ENCODE measurements at places on chromosomes 7 and 10.

DNA sequence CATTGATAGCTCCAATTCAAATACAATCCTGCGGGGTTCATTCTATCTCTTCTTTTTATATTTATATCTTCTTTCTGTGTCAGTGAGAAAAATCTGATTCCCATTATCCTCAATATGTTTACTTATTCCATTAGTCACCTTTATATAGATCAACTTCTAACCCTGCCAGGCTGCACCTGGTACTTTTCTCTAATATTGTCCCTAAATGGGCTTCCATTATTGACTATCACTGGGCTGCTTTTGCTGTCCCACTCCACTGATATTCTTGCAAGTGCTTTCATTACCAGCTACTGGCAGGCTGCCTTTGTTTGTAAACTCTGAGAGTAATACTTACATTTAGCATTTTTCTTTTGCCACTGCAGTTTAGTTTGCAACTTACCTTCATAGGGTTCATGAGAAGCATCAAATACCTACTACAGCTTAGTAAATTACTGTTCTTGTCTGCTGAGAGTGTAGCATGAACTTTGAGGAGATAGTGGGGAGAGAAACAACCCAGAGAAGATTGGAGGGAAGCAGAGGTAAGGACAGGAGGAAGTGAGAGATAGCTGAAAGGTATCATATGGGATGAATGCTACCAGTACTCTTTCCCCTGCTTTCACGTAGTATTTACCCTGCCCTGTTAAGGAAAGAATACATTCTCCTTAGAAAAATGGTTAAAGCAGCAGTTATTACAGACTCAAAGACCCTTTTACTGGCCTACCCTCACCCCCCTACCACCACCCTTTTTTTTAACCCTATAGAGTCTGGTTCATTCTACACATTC, 119.1 kb downstream of the PHTF2 start:
- no peak for DNase-seq

DNA sequence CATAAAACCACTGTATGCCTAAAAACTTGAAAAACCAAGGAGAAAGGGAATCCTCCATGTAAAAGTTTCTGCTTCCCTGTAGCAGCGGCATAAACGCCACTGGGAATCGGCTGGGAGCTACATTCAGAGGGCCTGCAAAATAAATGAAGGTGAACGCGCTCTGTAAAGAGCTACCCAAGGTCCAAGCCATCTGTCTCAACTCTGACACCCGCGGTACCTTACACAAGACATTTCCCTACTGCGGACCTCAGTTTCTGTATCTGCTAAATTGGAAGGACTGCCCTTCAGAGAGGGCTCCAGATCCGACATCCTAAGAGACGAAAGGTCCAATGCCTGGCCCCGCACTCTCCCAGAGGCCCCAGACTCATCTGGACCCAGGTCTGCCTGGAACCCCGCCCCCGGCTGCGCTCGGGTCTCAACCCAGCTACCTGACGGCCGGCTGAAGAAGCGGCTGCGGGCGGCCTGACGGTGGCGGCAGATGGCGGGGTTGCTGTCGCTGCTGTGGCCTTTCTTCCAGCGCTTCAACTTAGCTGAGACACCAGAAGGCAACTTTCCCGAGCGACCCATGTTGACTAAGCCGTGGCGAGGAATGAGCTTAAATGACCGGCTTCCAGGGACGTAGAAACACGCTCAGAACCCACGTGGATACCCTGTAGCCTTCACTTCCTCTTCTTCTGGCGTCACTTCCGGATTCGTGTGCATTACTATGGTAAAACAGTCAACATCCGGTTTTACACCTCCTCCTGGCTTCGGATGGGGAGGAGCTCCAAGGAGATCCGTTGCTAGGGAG, at the start of gene RRP12:
RRP12 (minus strand) TSS at position 676 of the 790 bp plus-strand sequence; CDS start at position 567, 109 bp downstream.
- DNase-seq, result peak; percentile 75

GRCh38 chr10:121690970-121691369, 92.7 kb upstream of the FGFR2 start:
- DNase-seq, result no peak

- peak; percentile 57 for DNase-seq
These were observed 202.2 kb downstream of the PHF14 start for GRCh38 chr7:11175887-11176286.

GRCh38 chr10:101879456-101880231, 36.0 kb upstream of the KCNIP2 start:
- DNase-seq, result no peak

DNA sequence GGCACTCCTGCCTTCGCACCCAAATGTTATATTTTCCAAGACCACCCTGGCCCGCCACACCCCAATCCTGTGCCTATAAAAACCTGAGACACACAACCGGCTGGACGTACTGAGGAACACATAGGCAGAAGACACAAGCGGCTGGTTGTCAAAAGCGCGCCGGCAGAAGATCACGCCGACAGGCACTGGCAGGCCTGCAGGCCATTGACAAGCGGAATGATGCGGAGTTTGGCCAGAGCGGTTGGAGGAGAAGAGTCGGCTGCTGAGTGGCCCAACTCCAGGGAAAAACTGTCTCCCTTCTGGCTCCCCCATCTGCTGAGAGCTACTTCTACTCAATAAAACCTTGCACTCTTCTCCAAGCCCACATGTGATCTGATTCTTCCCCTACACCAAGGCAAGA, 39.7 kb upstream of the SAMD8 start:
- no peak for DNase-seq

DNA sequence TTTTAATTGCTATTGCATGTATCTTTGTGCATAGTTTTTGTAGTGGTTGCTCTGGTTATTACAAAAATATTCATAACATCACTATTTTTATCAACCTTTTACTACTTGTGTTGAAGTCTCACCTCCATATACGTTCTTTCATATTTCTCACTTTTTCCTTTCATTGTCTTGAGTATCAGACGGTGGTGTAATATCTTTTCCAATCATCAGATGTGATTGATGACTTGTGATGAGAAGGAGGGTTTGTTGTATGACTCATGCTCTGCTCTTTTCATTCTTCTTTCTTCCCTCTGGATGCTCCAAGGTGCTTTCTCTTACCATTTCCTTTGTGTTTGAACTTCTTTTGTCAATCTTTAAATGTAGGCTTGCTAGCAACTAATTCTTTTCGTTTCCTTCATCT, 310.2 kb downstream of the TNS3 start:
- DNase-seq, result no peak

DNA sequence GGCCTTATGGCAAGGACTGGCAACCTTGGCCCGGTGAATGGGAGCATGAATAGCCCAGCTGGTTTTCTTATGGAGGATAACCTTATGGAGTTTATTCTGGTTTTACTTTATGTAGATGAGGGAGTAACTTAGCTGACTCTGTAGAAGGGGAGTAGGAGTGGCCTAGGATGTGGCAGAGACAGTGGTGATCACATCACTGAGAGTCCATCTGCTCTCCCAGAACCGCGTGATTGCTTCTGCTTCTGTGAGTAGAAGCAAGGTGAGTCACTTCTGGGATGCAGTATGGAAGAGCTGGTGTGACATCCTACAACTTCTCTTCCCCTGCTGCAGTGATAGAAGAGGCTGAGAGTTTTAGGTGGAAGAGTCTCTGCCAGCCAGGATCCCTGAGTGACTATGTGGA, 129.2 kb downstream of the RPS24 start:
- no peak for DNase-seq

- no peak for DNase-seq
These were observed 42.3 kb upstream of the PNLIPRP3 start for GRCh38 chr10:116385311-116385710.

DNA sequence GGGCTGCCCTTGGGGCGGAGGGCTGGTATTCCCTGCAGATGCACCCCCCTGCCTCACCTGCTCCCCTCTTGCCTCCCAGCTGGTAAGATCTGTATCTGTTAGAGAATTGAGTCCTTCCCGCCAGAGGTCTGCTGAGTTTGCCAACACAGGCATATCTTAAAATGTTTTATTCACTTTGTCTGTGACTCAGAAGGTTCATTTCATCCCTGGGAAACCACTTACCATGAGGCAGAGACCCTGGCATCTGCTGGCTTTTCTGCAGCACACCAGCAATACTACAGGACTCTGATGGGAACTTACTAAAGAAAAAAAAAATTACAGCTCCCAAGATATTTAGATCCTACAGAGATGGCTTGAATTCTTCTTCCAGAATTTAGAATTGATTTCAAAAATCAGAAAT, 131.3 kb downstream of the PLPP4 start:
- no peak for DNase-seq

DNA sequence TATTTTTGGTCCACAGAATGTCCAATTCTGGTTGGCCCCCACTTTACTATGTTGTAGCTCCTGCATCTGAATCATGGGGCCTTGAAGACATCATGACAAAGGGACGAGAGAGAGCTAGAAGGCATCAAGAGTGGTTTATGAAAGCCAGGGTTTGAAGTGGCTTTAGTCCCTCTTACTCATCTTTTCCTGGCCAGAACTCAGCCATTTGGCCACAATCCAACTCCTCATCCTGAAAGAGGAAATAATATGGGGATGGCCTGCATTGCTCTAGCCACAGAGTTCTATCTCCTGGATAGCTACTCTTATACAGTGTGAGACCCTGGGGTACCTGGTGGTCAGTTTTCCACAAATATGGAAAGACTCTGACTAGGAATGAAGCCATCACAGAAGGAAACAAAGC, 418.9 kb downstream of the XPNPEP1 start:
- DNase-seq, result no peak

GRCh38 chr10:93054486-93054885, 6.1 kb upstream of the CYP26C1 start:
- no peak for DNase-seq

DNA sequence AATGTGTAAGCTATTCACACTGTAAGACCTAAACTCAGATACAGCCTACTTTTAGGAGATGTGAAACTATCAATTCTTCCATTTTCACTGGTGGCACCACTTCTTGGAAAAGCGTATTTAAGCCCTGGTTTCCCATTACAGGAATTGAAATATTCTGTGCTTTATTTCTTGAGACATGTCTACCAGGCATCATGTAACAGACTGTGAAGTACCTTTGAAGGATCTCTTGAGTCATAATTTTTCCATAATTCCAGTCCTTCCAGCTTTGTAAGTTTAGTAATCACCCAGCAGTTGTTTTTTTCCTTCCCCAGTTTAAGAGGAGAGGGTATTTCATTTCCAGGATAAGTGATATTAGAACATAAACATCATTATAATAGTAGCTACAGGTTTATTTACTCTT, 186.0 kb upstream of the PRPS1L1 start:
- no peak for DNase-seq

DNA sequence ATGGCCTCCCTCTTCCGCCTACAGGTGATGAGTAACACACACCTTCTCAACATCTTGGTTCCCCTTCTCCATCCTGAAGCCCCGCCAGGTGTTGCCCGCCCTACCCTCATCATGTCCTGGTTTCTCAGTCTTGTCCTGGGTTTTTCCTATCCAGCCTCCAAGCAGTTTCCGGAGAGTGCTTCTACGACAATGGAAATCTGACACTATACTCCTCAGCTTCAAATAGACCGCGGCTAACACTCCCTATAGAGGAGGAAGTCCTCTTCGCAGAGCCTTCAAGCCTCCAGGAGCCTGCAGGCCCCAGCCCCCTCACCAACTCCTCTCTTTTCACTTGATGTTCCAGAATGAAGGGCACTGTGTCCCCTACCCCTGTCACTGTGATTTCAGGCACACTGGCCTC, 147.4 kb downstream of the PRPF18 start:
- no peak for DNase-seq

DNA sequence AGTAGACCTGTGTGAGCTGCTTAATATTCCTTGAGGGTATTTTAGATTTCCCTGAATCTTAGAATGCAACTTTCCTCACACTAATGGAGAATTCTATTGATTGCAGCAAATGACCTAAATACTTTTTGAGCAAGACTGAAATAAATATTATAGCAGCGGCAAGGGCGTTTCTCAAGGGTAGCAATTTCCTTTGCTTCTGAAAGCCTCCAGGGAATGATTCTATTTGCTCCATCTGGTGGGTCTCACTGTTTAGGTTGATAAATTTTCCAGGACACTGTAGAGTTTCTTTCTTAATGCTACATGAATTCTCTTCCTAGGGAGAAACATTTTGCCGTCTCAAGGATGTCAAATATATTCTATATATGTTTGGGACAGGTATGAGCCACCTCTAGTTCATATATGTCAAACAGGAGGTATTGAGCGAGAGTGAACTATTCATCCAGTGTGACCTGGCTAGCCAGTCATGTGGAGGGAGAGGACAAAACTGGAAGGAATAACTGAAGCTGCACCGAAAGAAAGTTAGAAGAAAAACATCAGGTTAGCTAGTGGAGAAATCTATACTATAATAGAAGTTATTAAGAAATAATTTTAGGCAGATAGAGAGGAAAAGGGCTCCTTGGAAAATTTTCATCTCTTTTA, 57.9 kb upstream of the FZD8 start:
- DNase-seq, result no peak

All from NCI-H1417 treated with DMSO at 0.1 percent for 48 hours (cell line).